ENCODE measurements at places on chromosomes 16 and 17. TPM values are rescaled to one million over a fixed set of nuclear protein-coding genes. Genes with fewer than 3 reads are reported as not detected.

GRCh38 chr16:77414752-77415231 lies 20.0 kb downstream of the ADAMTS18 start:
- no peaks in the 10 kb centered on the region for H3K27me3 ChIP-seq
- DNase-seq = no peak
- H3K4me3 ChIP-seq = no peak overlapping the region
- H3K27ac ChIP-seq = no peak overlapping the region

- no peak overlapping the region for H3K27ac ChIP-seq
- DNase-seq = no peak
- no peaks in the 10 kb centered on the region for H3K27me3 ChIP-seq
- no peak overlapping the region for H3K4me3 ChIP-seq
- no peaks in the 10 kb centered on the region for H3K4me1 ChIP-seq
- H3K36me3 ChIP-seq = no peaks in the 10 kb centered on the region
Observed at GRCh38 chr17:31758646-31759045, 100.4 kb downstream of the COPRS start.

DNA sequence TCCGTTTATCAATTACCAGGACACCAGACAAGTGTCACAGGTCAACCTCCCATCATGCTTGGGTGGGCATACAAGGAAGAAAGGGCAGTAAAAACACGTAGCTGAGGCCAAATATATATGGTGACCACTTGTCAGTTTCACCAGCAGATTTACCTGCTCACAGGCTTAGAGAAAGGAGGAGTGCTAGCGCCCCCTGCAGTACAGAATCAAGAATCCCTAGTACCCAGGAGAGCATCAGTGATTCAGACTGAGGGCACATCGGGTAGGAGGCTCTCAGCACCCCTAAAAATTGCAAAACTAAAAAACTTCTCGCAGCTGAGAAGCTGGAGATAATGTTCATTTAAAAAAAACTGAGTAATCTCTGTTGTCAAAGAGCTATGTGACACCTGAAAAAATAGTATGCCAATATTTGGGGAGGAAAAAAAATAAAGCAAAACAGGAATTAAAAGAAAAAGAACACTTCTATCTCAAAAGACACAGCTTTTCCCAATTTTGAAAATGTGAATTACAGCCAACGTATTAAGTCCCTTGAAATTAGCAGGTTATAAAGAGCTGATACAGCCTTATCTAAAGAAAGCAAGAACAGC lies 21.2 kb upstream of the MON1B start:
- H3K27ac ChIP-seq = no peak overlapping the region
- peak; percentile 17 for DNase-seq
- no peaks in the 10 kb centered on the region for H3K27me3 ChIP-seq
- no peak overlapping the region for H3K4me3 ChIP-seq
- no peaks in the 10 kb centered on the region for H3K36me3 ChIP-seq

DNA sequence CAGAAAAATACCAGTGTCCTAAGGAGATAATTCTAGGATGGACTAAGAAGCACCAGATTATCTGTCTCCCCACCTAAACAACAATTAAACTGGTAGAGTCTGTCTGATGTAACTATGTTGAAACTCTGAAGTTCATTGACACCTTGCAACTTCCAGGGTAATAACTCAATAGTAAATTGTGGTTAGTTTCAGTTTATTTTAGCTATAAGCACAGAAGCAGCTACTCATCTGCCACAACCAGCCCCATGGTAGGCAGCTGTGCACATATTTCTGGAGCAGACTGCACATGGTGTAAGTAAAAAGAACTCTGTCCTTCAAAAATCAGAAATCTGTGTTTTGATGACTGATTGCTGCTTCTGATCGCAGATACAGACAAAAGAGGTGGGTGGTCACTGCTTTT lies 852.1 kb downstream of the CDH11 start:
- H3K27me3 ChIP-seq = no peaks in the 10 kb centered on the region
- H3K4me3 ChIP-seq = no peak overlapping the region
- H3K4me1 ChIP-seq = no peaks in the 10 kb centered on the region
- H3K27ac ChIP-seq = no peak overlapping the region
- no peaks in the 10 kb centered on the region for H3K36me3 ChIP-seq

DNA sequence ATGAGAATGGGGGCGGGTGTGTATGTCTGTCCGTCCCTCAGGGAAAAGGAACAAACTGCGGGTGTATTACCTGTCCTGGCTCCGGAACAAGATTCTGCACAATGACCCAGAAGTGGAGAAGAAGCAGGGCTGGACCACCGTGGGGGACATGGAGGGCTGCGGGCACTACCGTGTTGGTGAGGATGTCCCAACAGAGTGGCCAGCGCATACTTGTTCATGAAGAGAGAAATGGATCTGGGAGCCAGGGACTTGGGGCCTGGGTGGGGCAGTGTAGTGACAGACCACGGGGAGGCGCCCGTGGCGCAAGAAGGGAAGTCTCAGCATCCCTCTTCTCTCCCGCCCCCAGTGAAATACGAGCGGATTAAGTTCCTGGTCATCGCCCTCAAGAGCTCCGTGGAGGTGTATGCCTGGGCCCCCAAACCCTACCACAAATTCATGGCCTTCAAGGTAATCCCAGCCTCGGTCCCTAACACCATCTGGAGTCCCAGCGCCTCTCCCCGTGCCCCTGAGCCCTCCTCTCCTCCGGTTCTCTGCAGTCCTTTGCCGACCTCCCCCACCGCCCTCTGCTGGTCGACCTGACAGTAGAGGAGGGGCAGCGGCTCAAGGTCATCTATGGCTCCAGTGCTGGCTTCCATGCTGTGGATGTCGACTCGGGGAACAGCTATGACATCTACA lies 3.5 kb upstream of the C17orf107 start:
- 0 out of 2 replicates have a peak overlapping the region, but pooled peaks have one; percentile 55 for H3K27ac ChIP-seq
- peaks cover 30% of the 10 kb centered on the region for H3K36me3 ChIP-seq
- no peak for DNase-seq
- peaks cover 3% of the 10 kb centered on the region for H3K4me1 ChIP-seq
- H3K27me3 ChIP-seq = no peaks in the 10 kb centered on the region
- H3K4me3 ChIP-seq = no peak overlapping the region

GRCh38 chr16:79182616-79183015 lies 417.9 kb downstream of the MAF start:
- no peak for DNase-seq
- no peaks in the 10 kb centered on the region for H3K27me3 ChIP-seq
- no peaks in the 10 kb centered on the region for H3K36me3 ChIP-seq
- no peak overlapping the region for H3K4me3 ChIP-seq
- H3K27ac ChIP-seq = no peak overlapping the region

DNA sequence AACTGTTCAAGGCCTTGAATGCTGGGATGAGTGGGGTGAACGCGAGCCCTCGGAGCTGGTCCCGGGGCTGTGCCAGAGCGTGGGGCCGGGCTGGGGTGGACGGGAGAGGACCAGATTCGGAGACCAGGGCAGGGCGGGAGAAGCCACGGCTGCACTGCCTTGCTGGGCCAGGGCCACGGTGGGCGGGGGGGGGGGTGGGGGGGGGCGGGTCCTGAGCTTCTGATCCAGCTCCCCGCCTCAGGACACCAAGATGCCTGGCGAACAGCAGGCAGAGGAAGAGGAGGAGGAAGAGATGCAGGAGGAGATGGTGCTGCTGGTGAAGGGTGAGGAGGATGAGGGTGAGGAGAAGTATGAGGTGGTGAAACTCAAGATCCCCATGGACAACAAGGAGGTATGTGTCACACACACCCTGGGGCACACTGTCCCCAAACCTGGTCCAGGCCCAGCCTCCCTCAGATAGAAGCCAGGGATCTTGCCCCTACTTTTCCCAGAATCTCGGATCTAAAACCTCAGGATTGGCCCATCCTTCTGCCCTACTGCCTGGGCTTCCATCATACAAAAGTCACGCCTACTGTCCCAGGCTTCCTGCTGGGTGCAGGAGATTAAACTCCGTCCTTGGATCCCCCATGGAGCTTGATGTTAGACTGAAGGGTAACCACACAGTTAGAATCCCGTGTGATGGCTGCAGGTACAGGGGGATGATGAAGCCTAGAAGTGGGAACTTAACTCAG lies 563 bp downstream of the ZNF771 start:
- peak overlapping the region; percentile 60 for H3K27ac ChIP-seq
- no peaks in the 10 kb centered on the region for H3K27me3 ChIP-seq
- H3K36me3 ChIP-seq = peaks cover 6% of the 10 kb centered on the region

- no peak overlapping the region for H3K27ac ChIP-seq
- H3K4me1 ChIP-seq = no peaks in the 10 kb centered on the region
- no peak overlapping the region for H3K4me3 ChIP-seq
Observed at GRCh38 chr17:82859431-82860403, 19.9 kb upstream of the ZNF750 start.

- H3K4me1 ChIP-seq = peaks cover 3% of the 10 kb centered on the region
- H3K27me3 ChIP-seq = peaks cover 27% of the 10 kb centered on the region
- DNase-seq = peak; percentile 69
- H3K36me3 ChIP-seq = no peaks in the 10 kb centered on the region
Observed at GRCh38 chr16:23836078-23836403, 258 bp downstream of the PRKCB start.

DNA sequence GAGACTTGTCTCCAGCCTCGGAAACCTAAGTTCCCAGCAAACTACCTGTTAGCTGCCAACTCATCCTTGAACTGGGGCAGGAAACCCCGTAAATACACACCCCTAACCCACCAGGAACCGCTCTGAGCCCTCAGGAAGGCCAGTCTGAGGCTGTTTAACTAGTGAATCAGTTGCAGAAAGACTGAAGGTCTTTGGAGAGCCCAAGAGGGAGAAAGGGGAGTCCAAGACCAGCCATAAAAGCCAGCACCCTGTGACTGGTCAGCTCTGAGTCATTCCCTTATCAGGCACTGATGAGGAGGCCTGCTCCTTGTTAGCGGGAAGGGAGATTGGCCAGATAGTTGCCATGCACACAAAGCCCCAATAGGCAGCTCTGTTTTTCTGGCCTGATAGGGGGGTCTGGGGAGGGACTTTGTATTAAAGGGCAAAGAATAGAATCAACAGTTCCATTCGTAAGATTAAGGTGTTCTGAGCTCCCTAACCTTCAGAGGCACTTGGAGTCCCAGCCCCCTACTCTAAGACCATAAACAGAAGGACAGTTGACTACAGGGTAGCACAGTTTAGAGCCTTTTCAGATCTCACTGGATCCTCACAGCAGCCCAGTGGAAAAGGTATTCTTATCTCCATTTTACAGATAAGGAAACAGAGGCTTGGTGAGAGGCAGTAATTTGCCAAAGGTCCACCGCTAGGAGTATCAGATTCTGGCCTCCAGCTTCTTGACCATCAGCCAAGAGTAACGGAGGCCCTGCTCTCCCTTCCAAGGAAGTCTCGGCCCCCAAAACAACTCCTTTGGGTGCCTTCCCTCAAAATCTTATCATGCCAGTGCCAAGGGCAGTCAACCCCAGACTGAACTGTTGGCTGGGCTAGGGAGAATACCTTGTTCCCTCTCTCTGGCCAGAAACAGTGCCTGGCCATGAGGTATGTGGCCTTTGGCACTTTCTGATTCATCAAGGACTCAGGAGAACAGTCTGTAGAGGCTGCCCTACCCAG lies 2.2 kb upstream of the KRT19 start:
- H3K27me3 ChIP-seq = no peaks in the 10 kb centered on the region
- H3K4me1 ChIP-seq = peaks cover 2% of the 10 kb centered on the region
- DNase-seq = no peak
- H3K27ac ChIP-seq = no peak overlapping the region

- H3K27ac ChIP-seq = no peak overlapping the region
- no peak overlapping the region for H3K4me3 ChIP-seq
- DNase-seq = no peak
Observed at GRCh38 chr16:88424587-88425235, 28.4 kb upstream of the ZFPM1 start.

- H3K4me1 ChIP-seq = peaks cover 6% of the 10 kb centered on the region
- no peak overlapping the region for H3K27ac ChIP-seq
- DNase-seq = no peak
- peaks cover 2% of the 10 kb centered on the region for H3K27me3 ChIP-seq
- no peak overlapping the region for H3K4me3 ChIP-seq
Observed at GRCh38 chr17:82355770-82356427, 3.1 kb upstream of the TEX19 start.

DNA sequence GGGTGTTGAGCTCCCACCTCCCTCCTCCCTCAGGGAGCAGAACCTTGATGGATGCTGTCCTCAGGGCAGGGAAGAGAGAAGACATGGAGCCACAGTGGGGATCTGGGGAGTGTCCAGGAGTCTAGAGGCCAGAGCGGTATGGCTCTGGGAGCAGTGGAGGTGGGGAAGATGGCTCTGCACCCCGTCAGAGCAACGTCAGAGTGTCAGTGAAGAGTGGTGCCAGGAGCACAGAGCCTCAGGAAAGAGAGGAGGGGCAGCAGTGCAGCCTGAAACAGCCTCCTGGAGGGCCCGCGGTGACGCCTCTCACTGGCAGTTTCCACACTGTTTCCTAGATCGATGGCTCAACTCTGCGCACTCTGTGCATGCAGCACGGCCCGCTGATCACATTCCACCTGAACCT lies 23.2 kb upstream of the SLC5A11 start:
- DNase-seq = no peak
- no peak overlapping the region for H3K27ac ChIP-seq
- H3K36me3 ChIP-seq = peaks cover 72% of the 10 kb centered on the region
- H3K4me3 ChIP-seq = no peak overlapping the region

DNA sequence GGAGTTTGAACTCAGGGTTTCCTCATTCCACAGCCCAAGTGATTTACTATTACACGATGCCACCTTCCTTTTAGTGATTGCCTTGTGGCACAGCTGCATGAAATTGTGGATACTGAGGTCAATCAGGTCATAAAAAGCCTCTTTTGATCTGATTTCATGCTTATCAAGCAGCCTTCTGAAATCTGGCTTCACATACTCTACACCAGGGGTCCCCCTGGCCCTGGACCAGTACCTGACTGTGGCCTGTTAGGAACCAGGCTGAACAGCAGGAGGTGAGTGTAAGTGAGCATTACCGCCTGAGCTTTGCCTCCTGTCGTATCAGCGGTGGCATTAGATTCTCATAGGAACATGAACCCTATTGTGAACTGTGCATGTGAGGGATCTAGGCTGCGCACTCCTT lies 13.8 kb downstream of the SLFN5 start:
- H3K4me3 ChIP-seq = no peak overlapping the region
- no peaks in the 10 kb centered on the region for H3K4me1 ChIP-seq
- H3K27me3 ChIP-seq = no peaks in the 10 kb centered on the region

DNA sequence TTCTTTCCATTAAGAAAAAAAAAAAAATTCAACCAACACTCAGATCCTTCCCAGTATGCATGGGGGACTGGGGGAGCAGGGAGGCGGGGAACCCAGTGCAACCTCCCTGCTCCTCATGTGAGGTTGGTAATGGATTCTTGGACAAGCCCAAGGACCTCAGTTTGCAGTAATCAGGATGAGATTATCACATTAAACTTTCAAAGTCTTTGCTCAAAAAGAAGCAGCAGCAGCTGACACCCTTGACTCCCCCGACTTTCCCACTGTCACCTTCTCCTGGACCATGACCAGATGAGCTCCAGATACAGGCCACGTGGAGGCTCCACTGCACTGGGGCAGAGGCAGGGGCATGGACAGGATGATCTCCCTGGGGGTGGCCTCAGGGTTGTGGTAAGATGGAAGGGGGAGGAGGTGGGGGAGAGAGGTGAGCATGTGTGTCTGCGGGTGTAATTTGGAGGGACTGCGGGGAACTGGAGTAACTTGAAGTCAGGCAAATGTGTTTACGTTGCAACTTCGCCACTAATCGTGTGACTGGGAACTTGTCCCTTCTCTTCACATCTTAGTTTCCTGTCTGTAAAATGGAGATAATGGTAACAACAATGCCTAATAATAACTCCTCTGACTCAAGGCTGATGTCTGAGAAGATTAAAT lies 19.8 kb downstream of the ZNF385C start:
- no peak overlapping the region for H3K27ac ChIP-seq
- DNase-seq = no peak
- no peaks in the 10 kb centered on the region for H3K36me3 ChIP-seq
- no peaks in the 10 kb centered on the region for H3K27me3 ChIP-seq
- no peak overlapping the region for H3K4me3 ChIP-seq
- H3K4me1 ChIP-seq = peaks cover 3% of the 10 kb centered on the region

Gene CALB2
- 2.7 TPM for total RNA-seq

Gene ZMYND15
- 0.48 TPM for total RNA-seq

Gene MPG
- total RNA-seq = 35.8 TPM

Gene PRRT2
- total RNA-seq = 12.8 TPM

Gene DHRS7C
- total RNA-seq = not detected

Gene HOXB5
- total RNA-seq = not detected

Gene NUPR1
- total RNA-seq = not detected

Measured in H1 (cell line).